ENCODE measurements at places on chromosomes 11 and 22. TPM values are rescaled to one million over a fixed set of nuclear protein-coding genes. Genes with fewer than 3 reads are reported as not detected.

TRIM51 gene
- not detected for total RNA-seq

SERHL2 gene
- total RNA-seq: 0.73 TPM

POU2AF3 gene
- not detected for total RNA-seq

YPEL1 gene
- 3.8 TPM for total RNA-seq

SHISAL1 gene
- not detected for total RNA-seq

FDXACB1 gene
- 2.0 TPM for total RNA-seq

UCP3 gene
- 1.7 TPM for total RNA-seq

CARD16 gene
- 78.7 TPM for total RNA-seq

AMOTL1 gene
- total RNA-seq: 0.94 TPM

LRP4 gene
- total RNA-seq: not detected

FLRT1 gene
- total RNA-seq: not detected

PNPLA5 gene
- not detected for total RNA-seq

SNX32 gene
- not detected for total RNA-seq

SF3B2 gene
- 135 TPM for total RNA-seq

NELL1 gene
- total RNA-seq: not detected

LIF gene
- 4.2 TPM for total RNA-seq

NCR3LG1 gene
- 5.1 TPM for total RNA-seq

SLN gene
- total RNA-seq: not detected

IZUMO1R gene
- not detected for total RNA-seq

CD44 gene
- total RNA-seq: 1,071 TPM

MACROD1 gene
- 4.0 TPM for total RNA-seq

CSF2RB gene
- 17.4 TPM for total RNA-seq

NEU3 gene
- 9.0 TPM for total RNA-seq

MMP8 gene
- total RNA-seq: 0.10 TPM

NEFH gene
- total RNA-seq: 0.10 TPM

SLC37A2 gene
- total RNA-seq: 3.5 TPM

LRRC4C gene
- total RNA-seq: not detected

PATE2 gene
- total RNA-seq: not detected
